ENCODE measurements at places on chromosomes 4 and X.

DNA sequence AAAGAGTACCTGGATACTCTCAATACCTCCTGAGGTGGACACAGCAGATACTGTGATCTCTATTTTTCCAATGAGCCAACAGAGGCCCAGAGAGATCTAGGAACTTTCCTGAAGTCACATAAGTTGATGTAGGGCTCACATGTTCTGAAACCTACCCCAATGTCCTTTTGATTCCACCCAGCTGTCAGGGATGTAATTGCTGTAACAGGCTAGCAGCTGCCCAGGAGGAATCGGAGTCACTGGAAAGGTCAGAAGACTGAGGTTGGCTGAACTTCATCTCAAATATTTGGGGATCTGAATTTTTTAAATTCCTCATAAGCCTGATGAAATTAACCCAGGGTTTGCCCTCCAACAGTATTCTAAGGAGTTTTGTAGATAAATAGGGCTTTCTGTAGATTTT lies 52.5 kb upstream of the PROM1 start:
- DNase-seq = no peak

DNA sequence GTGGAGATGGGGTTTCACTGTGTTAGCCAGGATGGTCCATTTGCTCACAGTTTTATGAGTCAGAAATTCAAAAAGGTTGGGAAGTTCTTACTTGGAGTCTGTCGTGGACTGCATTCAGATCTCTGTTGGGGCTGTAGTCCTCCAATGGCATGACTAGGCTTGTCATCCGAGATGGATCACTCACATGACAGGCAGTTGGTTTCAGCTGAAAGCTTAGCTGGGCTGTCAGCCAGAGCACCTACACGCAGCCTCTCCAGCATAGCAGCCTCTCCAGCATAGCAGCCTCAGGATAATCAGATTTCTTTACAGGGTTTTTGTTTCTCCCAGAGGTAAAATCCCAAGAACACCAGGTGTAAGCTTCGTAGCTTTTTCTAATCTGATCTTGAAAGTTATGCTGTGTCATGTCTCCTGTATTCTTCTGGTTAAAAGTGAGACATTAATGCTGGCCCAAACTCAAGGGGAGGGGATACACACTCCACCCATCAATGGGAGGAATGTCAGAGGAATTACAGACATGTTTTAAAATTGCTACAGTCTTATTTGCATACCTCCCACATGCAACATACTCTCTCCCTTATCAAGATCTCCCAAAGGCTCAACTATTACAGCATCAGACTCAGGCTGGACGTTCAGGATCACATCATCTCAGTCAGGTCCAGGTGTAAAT lies 31.6 kb upstream of the SOD3 start:
- DNase-seq = no peak

DNA sequence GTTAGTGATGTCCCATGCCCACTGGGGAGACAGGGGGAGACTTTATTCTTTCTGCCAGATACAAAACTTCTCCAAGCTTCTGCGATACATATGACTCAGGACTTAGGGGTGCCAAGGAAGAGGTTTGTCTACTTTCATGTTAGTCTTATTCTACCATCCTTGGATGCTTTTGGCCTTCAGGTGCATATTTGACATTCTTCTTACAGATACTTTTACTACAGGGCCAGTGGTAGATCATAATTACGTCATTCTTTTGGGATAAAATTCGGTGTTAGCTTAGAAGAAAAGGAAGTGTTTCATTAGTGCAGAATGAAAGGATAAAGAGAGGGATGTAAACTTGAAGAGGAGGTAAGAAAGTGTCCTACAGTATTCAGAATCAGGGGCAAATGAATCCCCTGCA lies 245.2 kb downstream of the THOC2 start:
- no peak for DNase-seq

GRCh38 chrX:12702509-12703091 lies 88.6 kb upstream of the PRPS2 start:
- DNase-seq = no peak

GRCh38 chr4:83093060-83093640 lies 21.4 kb downstream of the PLAC8 start:
- DNase-seq = no peak

DNA sequence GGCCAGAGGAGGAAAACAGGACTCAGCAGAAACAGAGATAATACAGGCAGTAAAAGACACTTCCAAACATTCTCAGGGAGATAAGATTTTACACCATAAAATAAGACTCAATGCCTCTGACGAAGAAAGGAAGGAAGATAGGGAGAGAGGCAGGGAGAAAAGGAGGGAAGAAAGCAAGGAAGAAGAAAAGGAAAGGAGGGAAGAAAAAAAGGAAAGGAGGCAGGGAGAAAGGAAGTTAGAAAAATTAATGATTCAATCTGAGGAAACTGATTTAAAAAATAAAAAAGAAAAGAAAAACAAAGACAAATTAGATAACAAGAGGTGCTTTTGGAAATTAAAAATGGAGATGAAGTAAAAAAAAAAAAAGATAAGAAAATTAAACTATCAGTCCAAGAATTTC lies 72.1 kb downstream of the PDS5A start:
- no peak for DNase-seq

DNA sequence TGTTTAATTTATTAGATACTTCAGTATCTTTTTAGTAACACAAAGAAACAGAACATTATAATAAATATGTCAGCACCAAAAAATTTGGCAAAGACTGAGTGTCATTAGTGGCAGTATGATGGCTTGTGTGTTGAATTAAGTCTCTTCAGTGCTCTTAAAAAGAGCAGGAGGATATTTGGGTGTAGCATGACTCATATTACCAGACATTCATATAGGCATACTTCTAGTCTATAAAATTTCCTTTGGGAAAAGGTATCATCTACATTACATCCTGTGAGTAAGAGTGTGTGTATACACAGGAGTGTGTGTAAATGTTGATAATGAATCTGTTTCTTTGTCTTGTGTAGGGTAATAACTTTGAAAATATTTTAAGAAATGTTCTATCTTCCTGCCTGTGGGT lies 135.7 kb downstream of the CNKSR2 start:
- no peak for DNase-seq

GRCh38 chr4:1223841-1224809 lies 24.8 kb downstream of the CTBP1 start:
- DNase-seq = no peak

DNA sequence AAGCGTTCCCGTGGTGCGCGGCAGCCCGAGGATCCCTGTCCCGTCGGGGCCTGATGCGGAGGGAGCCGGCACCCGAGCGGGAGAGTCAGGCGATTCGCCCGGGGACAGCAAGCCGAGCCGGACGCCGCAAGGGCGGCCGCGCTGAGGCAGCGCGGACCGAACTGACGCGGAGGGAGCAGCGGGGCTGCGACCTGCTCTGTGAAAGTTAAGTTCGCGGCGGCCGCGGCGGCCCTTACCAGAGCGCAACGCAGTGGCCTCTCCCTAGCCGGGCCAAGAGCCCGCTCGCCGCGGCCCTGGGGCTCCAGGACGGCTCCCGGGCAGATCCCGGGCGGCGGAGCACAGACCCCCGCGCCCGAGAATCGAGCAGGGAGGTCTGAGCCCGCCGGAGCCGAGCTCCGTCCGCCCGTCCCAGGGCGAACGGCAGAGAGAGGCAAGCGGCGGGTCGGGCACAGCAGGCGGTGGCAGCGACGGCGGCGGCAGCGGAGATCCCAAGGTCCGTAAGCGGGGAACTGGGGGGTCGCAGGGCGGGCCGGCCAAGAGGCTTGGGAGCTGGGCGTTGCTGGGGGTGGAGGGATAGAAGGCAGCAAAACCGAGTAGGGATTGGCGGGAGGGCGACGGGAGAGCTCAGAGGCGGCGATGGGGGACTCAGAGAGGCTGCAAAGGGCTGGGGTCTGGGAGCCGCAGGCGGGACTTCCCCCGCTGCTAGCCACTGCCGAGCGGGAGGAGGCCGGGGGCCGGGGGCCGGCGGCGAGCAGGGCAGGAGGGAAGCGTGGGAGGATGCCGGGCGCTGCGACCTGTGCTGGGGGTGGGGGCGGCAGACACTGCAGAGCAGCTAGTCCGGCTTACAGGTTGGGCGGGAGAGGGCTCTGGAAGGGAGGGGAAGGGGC lies 1.0 kb downstream of the GPR50 start:
- DNase-seq = no peak

DNA sequence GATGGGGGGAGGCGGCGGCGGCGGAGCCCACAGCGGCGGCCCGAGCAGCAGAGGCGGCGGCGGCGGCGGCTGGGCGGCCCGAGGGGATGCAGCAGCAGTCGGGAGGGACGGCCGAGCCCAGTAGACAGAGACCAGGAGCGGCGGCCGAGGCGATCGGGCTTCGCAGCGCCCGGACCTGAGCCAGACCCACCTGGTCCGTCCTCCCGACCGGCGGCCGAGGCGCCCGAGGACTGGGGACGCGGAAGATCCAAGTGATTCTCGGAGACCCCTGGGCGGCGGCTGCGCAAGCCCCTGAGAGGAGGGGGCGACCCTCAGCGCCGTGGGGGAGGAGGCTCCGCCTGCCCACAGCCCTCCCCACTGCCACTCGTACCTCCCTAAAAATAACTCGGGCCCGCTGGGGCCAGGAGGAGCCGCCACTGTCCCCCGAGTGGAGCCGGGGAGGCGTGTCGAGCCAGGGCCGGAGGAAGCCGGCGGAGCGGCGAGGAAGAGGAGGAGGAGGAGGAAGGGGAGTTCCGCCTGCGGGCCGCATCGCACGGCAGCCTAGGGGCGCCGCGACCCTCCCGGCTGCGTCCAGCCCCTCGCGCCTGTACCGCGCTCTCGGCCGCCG lies 608 bp downstream of the RAPGEF2 start:
- peak; percentile 14 for DNase-seq

DNA sequence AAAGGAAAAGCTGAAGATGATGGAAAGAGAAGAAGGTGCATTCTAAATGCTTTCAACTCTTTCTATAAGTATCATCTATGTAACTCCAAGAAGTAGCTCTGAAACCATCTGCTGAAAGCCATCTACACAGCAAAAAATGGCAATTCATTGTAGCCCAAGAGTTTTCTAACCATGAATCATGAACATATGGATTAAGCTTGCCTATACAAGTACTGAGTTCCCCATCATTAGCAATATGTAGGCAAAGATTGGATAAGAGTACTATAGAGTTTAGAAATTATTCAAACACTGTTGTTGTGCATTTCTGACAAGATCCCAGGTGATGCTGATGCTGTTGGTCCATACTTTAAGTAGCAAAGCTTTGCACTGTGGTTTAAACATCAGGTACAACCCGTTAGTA lies 11.2 kb downstream of the DAPP1 start:
- no peak for DNase-seq

DNA sequence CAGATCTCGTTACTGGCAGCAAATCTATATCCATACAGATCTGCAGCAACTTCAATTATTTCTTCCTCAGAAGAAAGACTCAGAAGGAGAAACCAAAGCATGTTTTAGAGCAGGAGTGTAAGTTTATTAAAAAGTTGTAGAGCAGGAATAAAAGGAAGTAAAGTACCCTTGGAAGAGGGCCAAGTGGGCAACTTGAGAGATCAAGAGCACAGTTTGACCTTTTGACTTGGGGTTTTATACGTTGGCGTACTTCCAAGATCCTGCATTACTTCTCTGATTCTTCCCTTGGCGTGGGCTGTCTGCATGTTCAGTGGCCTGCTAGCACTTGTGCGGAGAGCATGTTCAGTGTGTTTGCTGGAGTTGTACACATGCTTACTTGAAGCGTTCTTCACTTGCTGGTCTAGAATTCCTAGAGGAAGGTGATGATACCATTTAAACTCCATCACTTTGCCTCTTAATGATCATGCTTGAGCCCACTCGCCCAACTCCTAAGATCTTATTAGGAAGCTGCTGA lies 1114.7 kb upstream of the PABPC4L start:
- no peak for DNase-seq

DNA sequence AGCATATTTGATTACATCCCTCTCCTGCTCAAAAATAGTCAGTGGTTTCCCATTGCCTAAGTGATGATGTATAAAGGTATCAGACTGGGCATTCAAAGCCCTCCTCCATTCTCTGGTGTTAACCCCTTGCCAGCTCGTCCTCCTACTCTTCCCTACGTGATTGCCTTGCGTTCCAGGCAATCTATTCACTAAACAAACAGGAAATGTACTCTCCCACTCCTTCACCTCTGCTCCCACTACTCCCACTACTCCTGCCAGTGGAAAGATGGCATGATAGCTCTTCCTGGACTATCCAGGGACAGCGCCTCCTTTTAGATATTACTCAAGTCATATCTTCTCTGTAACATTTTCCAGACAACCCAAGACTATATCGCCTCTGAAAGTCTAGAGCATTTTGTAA lies 5.8 kb downstream of the DGAT2L6 start:
- no peak for DNase-seq

GRCh38 chr4:92519727-92520126 lies 216.0 kb downstream of the GRID2 start:
- no peak for DNase-seq

GRCh38 chr4:152536545-152537182 lies 772 bp upstream of the FBXW7 start:
- DNase-seq = no peak

DNA sequence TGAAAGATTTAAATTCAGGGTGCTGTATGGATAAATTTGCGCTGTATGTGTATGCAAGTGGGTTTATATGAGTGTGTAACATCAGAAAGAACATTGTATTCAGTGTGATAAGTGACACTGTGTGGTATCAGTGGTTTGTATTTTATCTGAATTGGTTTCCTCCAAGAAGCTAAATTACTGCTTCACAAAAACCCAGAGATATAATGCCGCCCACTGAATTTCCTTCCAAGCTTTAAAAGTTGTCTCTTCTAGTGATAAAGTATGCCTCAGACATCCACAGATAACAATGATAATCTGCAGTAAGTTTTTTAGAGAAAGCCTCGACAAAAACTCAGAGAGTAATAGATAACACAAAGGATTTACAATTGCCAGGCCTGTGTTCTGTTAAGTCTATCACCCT lies 710.6 kb upstream of the HS3ST1 start:
- DNase-seq = no peak

GRCh38 chrX:135737366-135738071 lies 24.1 kb downstream of the CT45A1 start:
- DNase-seq = no peak

DNA sequence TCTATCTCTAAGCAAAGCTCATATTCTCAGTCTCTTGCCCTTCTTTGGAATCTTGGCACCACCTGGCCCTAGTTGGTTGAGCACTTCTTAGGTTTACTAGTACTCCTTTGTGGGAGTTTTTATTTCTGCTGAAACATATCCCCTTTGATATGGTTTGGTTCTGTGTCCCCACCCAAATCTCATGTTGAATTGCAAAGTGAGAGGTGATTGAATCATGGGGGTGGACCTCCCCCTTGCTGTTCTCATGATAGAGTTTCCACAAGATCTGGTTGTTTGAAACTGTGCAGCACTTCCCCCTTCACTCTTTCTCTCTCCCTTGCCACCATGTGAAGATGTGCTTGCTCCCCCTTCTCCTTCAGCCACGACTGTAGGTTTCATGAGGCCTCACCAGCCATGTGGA lies 22.2 kb upstream of the SYNPO2 start:
- no peak for DNase-seq

GRCh38 chr4:125334926-125335325 lies 20.2 kb downstream of the FAT4 start:
- no peak for DNase-seq

DNA sequence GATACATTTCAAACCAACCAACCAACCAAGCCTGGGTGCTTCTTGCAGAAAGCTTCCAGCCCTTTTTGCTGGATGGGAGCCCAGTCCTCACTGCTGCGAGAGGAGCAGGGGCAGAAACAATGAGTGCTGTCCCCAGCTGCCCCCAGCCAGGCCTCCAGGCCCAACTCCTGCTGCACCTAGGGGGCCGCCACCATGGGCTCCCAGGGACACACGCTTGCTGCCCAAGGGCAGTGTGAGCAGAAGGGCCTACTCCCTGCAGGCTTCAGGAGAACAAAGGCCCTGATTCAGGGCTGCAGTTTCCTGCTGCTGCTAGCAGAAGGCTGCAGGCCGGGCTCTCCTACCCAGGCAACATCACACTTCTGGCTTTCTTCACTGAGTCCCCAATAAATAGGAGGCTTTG lies 37.7 kb upstream of the ENPP6 start:
- DNase-seq = no peak

Data from activated gamma-delta T cell treated with anti-CD3 and anti-CD28 coated beads, Interleukin-2, amount 50 U/mL, for 16 hours (primary cell).